Uterus (tissue), 4 donors: ENCODE measurements at places on chromosomes 3 and 15.

GRCh38 chr3:12918231-12918630 is 76.9 kb upstream of the RPL32 start:
- no peak for DNase-seq

DNA sequence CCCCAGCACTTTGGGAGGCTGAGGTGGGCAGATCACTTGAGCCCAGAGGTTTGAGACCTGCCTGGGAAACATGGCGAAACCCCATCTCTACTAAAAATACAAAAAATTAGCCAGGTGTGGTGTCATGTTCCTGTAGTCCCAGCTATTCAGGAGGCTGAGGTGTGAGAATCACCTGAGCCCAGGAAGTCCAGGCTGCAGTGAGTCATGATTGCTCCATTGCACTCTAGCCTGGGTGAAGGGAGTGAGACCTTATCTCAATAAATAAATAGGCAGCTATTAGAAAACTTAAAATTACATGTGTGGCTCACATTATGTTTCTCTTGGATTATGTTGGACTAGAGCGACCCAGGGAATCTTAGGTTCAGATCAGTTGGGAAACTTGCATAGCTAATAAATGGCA is 69.7 kb downstream of the RPLP1 start:
- DNase-seq, result no peak

GRCh38 chr3:60147249-60147950 is 1097.6 kb upstream of the CFAP20DC start:
- no peak for DNase-seq

- no peak for DNase-seq
Measured at GRCh38 chr3:134008630-134009156, 21.0 kb downstream of the SLCO2A1 start.

GRCh38 chr3:56962206-56962605 is 98.3 kb upstream of the SPATA12 start:
- DNase-seq, result no peak

DNA sequence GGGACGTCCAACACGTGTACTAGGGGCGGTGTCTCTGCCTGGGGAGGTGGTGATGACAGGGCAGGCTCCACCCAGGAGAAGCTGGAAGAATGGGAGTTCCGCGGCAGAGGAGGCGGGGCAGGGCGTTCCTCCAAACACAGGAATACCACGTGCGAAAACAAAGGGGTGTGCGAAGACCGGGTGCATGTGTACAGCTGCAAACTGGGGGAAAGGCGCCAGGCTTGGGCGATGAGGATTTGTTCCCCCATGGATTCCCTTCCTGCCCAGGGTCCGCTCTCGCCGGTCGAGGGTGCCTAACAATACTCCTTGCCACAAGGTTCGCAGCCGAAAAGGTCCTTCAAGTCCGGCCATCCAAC is 500 bp upstream of the ZSCAN2 start:
- DNase-seq, result peak; percentile 82

- DNase-seq, result no peak
Measured at GRCh38 chr15:54566654-54567053, 588.4 kb downstream of the UNC13C start.

DNA sequence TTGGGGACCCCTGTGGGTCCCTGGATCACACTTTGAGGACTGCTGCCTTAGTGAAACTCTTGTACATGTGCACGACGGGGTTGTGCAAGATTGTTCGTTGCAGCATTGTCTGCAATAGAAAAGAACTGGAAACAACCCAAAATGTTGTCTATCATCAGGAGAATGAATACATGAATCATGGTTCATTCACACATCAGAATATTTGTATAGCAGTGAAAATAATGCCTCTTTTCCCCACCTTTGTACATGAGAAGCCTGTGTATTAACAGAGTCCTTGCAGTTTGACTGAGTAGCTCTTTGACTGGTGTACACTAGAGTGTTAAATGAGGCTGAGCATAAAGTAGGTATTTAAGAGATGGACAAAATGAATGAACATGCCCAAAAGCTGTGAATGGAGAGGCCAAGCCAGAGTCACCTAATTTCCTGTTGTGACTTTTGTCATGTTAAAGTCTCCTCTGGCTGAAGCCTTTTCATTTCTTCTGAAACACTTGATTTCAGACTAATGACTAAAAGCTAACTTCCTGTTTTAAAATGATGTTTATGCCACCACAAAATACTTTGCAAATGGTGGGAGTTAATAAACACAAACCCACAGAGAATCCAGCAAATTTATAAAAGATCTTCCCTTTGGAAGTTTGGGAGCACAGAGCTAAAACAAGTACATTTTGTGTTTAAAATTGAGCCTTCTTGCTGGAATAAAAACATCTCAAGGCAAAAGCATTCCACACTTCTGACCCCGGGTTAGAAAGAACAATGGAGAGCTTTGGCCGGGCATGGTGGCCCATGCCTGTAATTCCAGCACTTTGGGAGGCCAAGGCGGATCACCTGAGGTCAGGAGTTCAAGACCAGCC is 20.6 kb upstream of the USP3 start:
- DNase-seq, result no peak

- DNase-seq, result no peak
Measured at GRCh38 chr3:60847791-60848190, 403.5 kb downstream of the FHIT start.

DNA sequence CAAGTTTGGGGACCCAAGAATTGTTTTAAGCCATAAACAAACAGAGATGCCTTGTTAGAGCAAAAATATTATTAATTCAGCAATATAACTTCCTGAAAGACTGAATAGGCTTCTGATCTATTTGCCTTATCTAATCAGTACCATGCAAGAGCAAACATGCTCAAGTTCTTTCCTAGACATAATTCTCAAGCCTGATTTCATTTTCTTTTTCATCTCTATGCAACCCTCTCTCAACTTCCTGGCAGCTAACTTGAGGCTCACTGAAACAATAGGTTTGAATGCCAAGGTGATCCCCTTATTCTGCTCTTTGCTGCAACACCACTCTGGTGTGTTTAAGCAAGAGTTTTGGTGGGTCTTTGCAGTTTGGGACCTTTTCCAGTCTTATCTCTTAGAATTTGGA is 230.9 kb upstream of the CD96 start:
- no peak for DNase-seq

- peak; percentile 60 for DNase-seq
Measured at GRCh38 chr3:69784954-69785514, 45.8 kb downstream of the MITF start.

DNA sequence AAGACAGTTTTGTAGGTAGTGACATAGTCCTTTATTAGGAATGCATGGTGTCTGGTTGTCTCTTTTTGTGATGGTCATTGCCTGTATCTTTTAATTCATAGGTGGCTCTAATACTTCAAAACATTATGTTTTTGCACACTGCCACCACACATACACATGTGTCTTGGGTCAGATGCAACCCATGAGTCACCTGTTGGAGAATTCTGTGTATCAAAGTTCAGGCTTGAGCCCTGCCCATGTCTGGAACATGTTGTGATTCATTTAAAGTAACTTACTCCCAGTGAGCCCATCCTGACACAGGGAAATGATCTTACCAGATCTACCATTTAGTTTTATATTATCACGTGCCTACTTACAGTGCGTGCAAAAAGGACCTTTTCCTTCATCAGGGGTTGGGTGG is 142.7 kb downstream of the GHSR start:
- DNase-seq, result no peak

DNA sequence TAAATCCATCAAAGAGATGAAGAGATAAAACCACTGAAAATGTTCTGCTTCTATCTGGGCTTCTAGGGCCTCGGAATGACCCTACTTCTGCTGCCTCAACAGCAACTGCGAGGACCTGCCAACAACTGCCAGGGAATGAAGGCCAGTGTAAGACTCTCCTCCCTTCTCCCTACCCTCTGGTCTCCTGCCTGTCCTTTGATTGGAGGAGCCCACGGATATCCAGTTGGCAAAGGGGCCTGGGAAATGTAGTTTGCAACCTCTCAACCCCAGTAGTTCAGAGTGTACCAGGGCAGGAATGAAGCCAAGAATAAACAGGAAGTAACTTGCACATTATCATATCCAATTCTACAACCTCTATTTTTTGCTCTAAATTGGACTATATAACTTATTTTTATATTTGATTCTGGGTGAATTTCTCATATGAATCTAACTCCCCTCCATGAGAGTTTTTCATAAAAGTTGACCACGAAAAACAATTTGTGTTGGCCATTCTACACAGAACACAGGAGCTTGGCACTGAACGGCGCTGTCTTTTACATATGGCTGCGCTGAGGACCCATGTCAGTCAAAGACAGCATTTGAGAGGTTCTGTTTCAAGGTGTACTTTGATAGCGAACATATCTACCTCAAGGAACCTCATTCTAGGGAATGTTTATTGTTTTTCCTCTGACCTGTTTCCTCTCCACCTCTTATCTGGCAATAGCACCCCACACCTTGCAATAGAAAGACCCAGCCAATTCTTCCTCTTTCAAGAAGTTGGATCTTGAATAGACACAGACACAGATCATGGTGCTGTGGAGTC is 91.1 kb upstream of the RNF7 start:
- DNase-seq, result no peak

DNA sequence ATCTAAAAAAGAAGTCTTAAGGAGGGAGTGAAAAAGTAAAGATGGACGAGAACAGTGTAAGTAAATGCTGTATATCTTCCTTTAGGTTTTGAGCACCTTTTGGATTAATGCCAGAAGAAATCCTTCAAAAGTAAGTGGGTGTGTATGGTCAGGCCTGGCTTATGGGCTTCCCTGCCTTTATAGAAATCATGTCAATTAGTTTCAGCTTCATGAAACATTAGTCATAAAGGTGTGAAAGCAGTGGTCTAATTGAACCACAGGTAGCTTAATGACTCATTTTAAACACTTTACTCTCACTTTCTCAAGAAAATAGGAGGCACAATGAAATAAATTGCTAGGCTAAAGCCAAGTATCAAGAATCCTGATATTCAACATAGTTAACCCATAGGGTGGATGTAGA is 467.4 kb upstream of the DPPA4 start:
- DNase-seq, result no peak

- no peak for DNase-seq
Measured at GRCh38 chr15:95928822-95929221, 401.7 kb upstream of the NR2F2 start.

DNA sequence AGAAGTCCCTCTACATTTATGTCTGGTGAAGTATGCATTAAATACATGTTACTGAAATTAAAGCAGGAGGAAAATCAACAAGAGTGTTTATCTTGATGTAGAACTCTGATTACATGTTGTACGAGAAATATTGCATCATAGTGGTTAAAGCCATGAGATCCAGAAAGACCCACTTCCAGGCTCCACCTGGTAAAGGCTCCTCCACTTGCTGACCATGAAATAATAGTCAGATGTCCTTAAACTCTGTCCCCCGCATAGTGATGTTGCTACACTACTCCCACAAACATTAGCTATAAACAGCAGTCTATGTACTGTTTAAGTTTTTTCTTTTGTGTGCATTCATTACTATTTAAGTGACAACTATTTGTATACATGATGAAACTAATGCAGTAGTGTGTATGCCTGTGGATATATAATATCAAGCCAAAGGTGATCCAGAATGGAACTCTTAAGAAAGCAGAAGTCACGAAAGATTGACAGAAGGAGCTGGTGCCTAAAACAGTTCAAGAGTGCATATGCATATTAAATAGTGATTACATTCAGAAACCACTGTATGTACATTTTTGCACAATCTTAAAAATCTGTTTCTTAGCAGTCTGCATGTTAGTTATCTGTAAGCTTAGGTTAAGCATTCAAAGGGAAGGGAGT is 264.4 kb upstream of the KCNMB2 start:
- DNase-seq, result no peak

DNA sequence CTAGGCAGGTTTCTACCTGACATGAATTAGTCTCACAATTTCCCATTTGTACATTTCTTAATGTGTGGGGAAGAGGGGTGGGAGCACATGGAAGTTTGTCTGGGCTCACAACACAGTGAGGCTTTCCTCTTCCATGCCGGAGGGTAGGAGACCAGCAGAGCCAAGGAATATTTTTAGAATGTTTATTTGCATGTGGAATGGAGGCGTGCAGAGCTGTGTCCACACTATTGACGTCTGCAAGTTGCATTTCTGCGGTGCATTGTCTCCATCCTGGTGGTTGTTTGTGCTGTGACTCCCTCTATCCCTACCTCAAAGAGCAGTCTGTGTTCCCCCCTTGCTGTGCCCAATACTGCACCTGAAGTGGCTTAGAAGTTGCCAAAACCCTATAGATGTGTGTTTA is 103.1 kb upstream of the LRTM1 start:
- no peak for DNase-seq

DNA sequence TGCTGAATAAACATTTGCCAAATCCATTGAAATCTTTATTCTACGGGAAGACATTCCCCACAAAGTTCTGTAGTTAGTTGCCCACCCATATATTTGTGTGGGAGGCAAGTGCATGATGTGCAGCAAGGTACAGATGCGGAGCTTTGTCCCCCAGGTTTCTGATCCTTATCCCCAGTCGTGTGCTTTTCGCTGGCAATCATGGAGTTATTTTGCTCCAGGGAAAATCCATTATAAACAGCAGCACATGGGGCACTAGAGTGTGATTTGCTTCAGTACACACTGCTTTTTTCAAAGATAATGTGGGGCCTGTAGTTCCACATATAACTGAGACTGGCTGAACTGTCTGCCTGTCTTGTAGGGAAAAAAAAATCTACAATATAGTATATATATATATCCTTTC is 132.1 kb downstream of the FEZF2 start:
- DNase-seq, result no peak

DNA sequence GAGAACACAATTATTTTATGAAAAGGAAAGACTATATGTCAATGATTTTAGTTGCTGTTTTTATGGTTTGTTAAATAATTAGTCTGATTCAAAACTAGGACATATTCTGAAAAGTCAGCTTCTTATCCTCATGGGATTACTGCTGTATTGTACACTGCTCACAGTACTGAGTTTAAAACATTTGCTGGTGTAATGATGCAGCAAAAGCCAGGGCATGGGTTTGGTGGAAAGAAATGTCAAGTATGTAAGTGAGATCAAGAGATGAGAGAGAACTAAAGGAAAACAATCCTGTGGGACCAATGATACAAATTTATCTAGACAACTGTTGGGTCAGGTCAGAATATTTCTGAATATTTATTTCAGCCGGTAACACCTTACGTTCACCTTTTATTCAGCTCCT is 210.1 kb upstream of the ARHGEF26 start:
- no peak for DNase-seq

- no peak for DNase-seq
Measured at GRCh38 chr15:75639191-75639708, 774 bp downstream of the IMP3 start.

- peak; percentile 24 for DNase-seq
Measured at GRCh38 chr3:123447749-123448517, 957 bp downstream of the ADCY5 start.

- DNase-seq, result no peak
Measured at GRCh38 chr15:43249699-43250203, 17.0 kb downstream of the TGM5 start.

- DNase-seq, result no peak
Measured at GRCh38 chr15:57773051-57773450, 66.5 kb downstream of the POLR2M start.

- no peak for DNase-seq
Measured at GRCh38 chr3:179673523-179673922, 20.7 kb downstream of the USP13 start.
